ENCODE measurements at places on chromosomes 1 and 21. TPM values are rescaled to one million over a fixed set of nuclear protein-coding genes. Genes with fewer than 3 reads are reported as not detected.
A peak's percentile ranks its signal among the peaks of the same experiment; 100 is the strongest.

CDC7 gene
- total RNA-seq, result 3.9 TPM

DNA sequence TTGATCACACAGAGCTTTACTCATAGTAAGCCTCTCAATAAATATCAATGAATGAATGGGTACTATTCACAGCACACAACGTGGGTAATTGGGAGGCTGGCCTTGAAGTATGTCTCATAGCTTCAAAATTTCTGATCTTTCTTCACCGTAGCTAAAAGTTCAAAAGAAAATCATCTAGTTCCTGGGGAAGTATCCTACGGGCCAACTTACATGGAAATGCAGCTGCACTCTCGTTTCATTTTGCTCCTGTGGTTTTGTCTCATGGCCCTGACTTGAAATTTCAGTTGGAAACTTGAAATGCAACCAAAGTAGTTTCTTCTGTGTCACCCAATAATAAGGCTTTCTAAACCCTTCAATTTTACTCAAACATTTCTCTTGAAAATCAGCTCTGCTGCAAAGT is 76.1 kb upstream of the CNIH3 start:
- no peak for DNase-seq

IFNLR1 gene
- 0.49 TPM for total RNA-seq

GRCh38 chr1:202631076-202631923 is 79.0 kb downstream of the SYT2 start:
- no peak for DNase-seq

- DNase-seq, result no peak
Observed at GRCh38 chr1:202255343-202255742, 61.7 kb downstream of the LGR6 start.

DNA sequence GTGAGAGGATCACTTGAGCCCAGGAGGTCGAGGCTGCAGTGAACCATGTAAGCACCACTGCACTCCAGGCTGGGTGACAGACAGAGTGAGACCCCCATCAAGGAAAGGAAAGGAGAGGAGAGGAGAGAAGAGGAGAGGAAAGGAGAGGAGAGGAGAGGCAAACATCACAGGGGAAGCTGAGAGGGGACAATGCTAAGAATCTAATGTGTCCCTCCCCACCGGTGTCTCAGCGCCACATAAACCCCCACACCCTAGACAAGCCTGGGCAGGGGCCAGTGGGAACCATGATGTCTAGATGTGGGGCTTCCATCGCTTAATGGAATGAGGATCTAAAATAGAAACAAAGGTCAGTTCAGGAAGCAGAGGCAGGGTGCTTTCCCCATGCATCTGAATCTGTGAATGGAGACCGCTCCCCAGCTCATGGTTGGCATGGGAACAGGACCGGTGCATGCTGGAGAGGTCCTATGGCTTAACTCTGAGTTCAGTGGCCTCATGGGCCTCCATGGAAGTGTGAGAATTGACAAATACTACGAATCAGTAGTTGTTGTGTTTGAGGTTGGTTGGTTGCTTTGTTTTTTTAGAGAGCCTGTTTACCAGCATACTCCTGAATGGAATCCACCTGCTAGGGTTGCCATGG is 16.3 kb upstream of the LAPTM5 start:
- DNase-seq, result no peak

EIF4G3 gene
- 67.7 TPM for total RNA-seq

GRCh38 chr1:181391301-181391900 is 91.9 kb upstream of the CACNA1E start:
- no peak for DNase-seq

ABCB10 gene
- total RNA-seq, result 16.1 TPM

- DNase-seq, result no peak
Observed at GRCh38 chr1:117318426-117318825, 48.8 kb upstream of the MAN1A2 start.

GRCh38 chr1:233884461-233885151 is 19.9 kb upstream of the SLC35F3 start:
- DNase-seq, result no peak

DNA sequence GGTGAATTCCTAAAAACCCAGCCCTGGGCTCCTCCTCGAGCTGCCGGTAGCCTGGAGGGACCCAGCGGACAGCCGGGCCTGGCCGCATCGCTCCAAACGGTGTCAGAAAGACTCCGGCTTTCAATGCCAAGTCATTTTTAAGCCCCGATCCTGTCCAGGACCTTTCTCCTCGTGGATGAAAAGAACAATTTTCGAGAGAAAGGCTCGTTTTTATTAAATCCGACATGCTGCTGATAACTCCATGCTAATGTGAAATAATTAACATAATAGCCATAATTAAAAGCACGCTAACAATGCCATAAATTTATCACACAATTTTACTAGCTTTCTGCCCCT is 4.6 kb upstream of the FOXD3 start:
- DNase-seq, result no peak

CFHR2 gene
- total RNA-seq, result not detected

PPIAL4G gene
- total RNA-seq, result not detected

FALEC gene
- not detected for total RNA-seq

DNA sequence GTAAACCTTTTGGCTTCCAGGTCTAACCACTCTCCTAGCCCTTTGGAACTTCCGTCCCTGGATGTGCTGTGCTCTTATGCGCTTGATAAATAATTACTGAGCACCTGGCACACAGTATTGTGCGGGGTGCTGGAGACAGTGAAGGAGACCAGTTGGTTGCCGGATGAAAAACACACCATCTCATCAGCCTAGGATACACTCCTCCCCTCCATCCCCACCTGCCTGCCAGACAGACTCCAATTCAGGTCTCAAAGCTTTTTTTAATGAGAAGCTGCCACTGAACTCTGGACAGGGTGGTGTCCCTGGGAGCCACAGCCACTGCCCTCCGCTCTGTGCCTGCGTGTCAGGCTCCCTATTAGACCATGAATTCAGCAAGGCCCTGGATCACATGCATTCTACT is 9.2 kb downstream of the GNB1 start:
- no peak for DNase-seq

DNA sequence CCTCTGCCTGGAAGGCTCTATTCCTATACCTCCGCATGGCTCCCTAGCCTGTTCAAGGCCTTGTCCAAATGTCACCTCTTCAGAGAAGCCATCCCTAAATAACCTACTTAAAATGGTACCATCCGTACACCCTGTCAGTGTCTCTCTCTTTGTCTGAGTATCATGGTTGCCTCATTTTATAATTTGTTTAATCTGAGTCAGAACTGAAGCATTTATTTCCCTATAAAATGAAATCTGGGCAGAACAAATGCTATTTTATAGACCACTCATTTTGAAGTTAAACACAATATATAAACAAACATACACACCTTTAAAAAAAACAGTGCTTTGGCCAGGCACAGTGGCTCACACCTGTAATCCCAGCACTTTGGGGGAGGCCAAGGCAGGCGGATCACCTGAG is 30.2 kb downstream of the RERE start:
- no peak for DNase-seq

DNA sequence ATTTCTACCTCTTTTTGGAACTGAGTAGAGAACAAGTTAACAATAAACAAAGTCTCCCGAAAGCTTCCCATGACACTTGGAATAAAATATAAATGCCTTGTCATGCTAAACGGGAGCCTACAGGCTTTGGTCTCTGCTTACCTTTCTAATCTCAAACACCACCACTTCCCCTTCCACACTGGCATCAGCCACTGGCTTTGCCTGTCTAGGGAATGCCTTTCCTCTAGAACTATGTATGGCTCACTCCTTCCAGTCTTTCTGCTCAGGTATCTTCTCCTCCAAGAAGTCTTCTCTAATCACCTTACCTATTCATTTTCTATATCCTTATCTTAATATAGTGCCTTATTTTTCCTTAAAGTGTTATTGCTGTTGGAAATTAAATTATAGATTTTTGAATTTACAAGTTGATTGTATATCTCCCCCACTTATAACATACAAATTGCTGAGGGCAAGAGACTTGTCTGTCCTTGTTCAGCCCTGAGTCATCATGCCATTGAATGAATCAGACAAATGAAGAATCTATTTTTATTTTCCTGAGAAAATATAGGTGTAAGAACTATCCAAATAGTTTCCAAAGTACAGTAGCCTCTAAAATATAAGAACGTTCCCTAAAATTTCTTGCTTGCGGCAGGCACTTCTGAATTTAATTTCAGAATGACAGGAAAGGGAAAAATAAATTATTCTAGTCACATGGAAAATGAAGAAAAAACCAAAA is 119.2 kb downstream of the TM2D1 start:
- no peak for DNase-seq

- DNase-seq, result no peak
Observed at GRCh38 chr21:19433623-19434022, 1030.0 kb upstream of the TMPRSS15 start.

PLA2G2D gene
- total RNA-seq, result not detected

ANGPTL3 gene
- total RNA-seq, result not detected

AADACL3 gene
- total RNA-seq, result not detected

- DNase-seq, result no peak
Observed at GRCh38 chr1:238329671-238330070, 438.9 kb upstream of the ZP4 start.

GRCh38 chr1:31759298-31760023 is 4.7 kb downstream of the ADGRB2 start:
- DNase-seq, result no peak

DNA sequence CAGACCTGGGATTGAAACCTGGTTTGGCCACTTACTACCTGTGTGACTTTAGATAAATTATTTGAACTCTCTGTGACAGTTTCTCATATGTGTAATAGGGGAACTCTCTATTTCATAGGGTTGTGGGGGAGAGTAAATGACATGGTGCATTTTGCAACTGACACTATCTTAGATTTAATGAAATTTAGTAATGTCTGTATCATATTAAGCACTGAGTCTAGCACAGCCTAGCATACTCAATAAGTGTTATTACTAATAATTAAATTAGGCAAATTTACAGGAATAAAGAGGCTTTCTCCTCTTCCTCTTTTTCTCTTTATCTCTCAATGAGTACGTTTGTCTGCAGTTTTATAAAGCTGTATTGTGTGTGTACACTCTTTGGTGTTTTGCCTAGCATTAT is 80.2 kb upstream of the MACF1 start:
- DNase-seq, result no peak

DNA sequence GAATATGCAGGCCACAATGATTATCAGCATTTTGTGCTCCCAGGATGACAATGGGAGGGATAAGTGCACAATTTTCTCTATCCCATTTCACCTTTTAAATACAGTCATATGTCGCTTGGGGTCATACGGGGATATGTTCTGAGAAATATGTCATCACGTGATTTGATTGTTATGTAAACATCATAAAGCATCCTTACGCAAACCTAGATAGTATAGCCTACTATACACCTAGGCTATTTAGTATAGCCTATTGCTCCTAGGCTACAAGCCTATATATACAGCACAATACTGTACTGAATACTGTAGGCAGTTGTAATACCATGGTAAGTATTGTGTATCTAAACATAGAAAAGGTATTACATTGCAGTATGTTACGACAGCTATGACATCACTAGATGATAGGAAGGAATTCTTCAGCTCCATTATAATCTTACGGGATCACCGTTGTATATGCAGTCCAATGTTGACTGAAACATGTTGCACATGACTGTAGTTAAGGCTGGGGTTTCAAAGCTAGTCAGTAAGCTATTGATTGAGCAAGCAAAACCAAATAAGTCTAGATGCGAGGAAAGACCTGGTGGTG is 18.9 kb downstream of the RUSC1 start:
- no peak for DNase-seq

LRRC53 gene
- not detected for total RNA-seq

GRCh38 chr1:178682886-178683285 is 42.2 kb upstream of the RALGPS2 start:
- DNase-seq, result no peak

DNA sequence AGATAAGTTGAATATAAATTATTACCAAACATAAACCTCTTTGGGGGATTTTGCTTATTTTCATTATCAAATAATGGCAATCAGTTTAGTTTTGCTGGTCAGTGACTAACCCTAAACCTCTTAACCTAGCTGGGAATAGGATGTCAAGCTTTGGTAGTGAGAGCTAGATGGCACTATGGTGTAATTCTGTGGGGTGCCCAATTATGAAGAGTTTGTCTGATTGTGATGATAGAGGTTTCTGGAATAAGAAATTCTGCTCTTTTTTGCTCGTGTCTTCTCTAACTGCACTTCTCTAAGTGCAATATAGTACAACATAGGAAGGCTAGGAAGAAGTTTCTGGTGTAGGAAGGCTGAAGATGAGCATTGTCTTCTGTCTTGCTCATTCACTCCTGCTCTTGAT is 59.8 kb downstream of the XCL1 start:
- DNase-seq, result no peak

PLA2G2A gene
- total RNA-seq, result 494 TPM

PLPPR4 gene
- 6.6 TPM for total RNA-seq

DNA sequence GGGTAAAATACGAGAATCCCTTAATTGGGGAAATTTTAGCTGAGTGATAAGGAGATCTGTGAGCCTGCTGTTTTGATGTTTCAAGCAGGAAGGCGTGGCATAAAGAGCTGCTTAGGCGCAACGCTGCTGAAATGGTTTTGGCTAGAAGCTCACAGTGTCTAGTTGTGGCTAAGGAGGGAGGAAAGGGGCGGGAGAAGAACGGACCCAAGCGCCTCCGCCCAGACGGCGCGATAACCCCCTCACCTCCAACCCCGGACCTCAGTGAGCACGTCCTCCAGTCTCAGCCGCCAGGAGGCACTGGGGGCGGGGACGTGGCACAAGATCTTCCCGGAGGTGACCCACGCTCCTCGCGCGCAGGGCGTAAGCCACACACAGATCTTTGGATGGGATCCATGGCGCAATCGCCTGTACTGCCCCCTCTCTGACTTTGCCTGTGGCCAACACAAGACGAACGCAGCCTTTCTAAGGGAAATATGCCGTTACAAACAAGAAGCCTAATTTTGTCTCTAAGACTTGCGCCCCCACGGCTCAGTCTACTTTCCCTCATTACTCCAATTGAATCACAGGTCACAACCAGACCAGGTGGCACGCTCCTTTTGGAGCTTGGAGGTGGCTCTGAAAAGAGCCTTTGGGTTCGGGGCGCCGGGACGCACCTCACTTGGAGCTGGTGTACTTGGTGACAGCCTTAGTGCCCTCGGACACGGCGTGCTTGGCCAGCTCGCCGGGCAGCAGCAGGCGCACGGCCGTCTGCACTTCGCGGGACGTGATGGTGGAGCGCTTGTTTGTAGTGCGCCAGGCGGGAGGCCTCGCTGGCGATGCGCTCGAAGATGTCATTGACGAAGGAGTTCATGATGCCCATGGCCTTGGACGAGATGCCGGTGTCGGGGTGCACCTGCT is 23.4 kb upstream of the RNF187 start:
- peak; percentile 62 for DNase-seq

DNA sequence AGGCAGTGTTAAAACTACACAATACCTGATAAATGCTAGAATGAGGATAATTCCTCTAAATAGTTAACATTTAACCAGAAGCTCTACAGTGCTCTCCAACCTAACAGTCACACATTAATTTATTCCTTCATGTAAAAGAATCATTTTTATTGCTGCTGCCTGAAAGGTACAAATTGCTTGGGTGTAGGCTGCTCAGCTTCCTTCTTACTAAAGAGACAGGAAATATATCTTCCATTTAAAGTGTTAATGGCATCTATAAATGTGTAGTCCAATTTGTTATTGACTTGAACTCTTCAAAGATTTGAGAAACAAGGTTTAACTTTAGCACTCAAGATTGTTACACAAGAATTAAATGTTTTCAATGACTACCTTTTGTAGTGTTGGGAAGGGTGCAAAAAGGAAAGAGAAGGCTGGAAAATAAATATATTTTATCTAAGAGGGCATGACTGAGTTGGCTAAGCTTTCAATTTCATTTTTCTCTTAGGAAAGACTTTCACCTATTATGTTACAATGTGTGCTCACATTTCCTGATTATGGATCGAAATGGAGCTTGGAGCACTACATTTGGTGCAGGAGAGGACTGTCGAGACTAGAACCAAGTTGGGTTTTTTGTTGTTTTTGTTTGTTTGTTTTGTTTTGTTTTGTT is 105.5 kb upstream of the CACYBP start:
- no peak for DNase-seq

FAM72B gene
- 0.89 TPM for total RNA-seq

All from sciatic nerve (tissue), 2 donors.